ENCODE measurements at places on chromosomes 16 and 17.

- DNase-seq: no peak
Observed at GRCh38 chr16:11183035-11183812, 72.8 kb downstream of the SOCS1 start.

DNA sequence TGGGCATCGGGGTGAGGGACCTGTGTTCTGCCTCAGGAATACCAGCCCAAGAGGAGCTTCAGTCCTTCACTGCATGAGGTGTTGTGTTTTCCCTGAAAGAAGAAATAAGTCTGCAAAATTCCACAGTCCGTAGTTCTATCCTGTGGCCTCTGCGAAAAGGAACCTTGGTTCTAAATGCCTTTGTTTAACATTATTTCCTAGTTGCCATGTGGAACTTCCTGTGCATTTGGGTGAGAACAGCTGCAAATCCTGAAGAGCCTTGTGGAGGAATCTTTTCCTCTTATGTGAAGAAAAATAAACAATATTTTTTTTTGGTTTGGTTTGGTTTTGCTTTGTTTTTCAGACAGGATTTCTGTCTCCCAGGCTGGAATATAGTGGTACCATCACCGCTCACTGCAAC, 9.8 kb downstream of the PSKH1 start:
- no peak for DNase-seq

- DNase-seq: no peak
Observed at GRCh38 chr16:84786605-84787262, 33.1 kb upstream of the CRISPLD2 start.

GRCh38 chr17:59688496-59688895, 18.7 kb downstream of the PTRH2 start:
- no peak for DNase-seq

GRCh38 chr16:70602831-70603230, 43.5 kb upstream of the IL34 start:
- DNase-seq: no peak

GRCh38 chr17:17387498-17388362, 84.6 kb downstream of the NT5M start:
- DNase-seq: no peak

DNA sequence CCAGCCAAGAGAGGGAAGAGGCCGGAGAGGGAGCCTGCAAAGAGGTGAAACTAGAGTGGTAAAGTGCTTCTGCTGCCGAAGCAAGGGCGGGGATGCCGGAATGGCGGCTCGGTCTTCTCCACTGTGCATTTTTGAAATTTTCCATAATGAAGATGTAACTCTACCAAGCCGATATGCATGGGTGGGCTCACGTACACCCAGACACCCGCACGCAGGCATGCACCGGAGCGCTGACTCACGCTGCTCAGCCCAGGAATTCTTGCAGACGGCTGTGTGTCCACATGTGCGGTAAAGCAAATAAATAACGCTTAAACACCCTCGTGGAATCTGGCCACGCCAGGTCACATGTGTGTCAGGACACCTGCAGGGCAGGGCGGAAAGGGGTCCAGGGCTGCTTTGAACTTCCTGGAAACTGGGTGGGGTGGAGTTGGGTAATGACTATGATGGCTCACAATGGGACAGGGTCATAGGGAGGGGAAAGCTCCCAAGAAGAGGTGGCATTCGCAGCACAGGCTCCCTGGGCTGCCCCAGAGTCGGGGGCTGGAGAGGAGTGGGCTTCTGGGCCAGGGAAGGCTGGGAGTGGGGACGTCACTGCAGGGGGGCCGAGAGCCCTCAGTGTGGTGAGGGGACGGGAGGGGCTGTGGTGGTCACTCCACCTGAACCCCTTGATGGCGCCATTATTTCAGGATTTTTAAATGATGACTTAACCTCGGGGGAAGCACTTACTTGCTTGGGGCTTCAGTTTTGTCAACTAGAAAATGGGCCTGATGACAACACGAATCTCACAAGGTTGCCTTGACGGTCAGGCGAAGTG, 265.5 kb downstream of the PARN start:
- no peak for DNase-seq

GRCh38 chr17:48293319-48294019, 136.5 kb downstream of the SKAP1 start:
- DNase-seq: no peak

DNA sequence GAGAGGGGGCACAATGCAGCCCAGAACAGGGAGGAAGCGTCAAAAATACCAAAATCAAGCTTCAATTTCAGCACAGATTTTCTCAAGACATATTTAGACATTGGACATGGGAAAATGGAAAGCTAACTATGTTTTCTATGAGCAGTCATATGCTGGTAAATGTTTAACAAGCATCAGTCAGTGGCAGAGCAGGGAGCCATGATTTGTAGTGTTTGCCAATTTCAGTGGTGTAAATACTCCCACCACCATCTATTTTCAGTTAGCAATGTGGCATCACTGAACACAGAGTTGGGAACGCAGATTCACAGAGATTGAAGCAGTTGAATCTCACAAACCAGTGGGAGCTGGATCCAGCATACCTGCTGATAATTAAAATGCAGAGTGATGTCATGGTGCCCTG, 24.6 kb upstream of the MYOCD start:
- DNase-seq: no peak

DNA sequence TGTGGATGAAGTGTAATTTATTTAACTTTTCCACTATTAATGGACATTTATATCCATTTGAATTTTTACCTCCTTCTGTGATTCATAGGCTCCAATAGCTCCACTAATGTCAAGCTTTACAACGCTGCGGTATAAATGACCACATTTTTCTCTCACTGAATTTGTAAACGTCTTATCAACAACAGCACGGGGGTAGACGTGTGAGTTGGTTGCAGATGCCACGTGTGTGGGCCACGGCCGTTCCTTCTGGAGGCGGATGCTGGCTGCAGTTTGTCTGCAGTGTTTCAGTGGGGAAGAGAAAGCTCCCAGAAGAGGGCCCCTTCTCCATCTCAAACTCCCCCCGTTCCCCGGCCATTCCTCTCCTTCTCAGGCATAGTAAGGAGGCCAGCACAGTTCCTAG, 68.2 kb upstream of the XYLT1 start:
- no peak for DNase-seq

DNA sequence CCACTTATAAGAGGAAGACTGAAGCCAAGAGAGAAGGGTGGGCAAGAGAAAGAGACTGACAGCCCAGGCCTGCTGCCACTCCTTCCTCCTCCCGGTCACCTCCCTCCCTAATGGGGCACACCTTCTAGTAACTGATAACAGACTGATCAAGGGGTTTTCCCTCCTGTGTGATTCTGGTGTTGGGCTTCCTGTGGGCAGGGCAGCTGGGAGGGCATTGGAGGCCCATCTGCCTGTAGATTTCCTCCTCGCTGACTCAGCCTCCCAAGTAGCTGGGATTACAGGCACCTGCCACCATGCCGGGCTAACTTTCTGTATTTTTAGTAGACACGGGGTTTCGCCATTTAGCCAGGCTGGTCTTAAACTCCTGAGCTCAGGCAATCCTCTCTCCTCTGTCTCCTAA, 16.2 kb downstream of the CA4 start:
- peak; percentile 52 for DNase-seq

DNA sequence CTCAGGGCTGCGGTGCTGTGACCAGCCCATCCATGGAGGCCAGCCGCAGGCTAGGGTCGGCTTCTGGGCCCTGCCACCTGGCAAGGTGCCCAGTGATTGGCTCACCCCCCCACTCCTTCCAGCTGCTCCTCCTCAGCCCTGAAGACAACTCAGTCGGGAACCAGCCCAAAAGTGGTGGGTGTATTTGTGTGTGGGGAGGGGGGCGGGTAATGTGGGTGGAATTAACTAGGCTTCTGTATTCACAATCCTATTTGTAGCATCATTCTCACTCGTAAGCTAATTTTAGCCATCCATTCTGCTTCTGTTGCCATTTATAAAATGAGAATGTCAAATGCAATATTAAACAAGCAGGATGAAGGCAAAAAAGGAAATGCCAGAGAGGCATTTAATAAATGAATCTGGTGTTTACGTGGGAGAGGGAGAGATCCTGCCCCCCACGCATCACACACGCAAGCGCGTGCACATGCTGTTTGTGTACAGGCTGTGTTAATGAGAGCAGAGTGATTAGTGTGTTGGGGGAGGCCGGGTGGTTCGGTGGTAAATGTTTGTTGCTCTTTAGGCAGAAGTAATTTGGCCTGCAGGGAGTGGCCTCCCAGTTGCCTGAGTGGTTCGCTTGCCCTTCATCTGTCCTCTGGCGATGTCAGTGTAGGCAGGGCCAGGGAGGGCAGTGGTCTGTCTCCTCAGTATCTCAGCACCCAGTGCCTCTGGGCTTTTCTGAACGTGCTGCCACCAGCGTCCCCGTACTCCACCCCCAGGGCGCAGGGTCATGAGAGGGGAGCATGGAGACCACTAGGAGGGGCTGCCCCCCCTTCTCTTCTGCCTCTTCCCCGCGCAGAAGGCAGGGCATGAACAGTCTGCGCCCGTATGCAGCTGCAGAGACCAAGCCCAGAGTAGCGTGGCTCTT, 140.1 kb downstream of the CCDC182 start:
- DNase-seq: no peak

DNA sequence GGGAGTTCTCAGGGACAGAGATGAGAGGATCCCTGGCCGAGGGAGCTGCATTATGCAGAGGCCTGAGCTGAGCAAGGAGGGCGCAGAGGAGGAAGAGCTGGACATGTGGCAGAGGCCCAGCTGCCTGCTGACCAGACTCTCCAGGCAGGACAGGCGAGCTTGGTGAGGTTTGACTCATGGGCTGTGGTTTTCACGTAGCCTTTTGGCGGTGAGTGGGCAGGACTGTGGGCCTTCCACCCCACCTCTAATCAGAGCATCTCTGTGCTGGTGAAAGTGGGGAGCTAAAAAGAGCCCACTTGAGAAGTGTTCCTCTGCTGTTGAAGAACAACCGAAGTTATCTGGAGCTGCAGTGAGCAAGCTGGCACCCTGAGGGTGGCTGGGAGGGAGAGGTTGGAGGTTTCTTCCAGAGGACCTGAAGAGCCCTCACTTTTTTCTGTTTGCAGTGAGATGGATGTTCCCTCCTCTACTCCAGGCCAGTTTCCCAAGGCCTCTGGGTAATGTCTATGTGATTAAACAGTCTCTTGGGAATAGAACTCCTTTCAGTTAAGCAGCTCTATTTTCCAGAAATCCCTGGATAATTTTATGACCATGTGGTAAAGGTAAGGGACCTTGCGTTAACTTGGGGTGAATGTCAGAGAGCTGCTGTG, 11.9 kb downstream of the EPN2 start:
- no peak for DNase-seq

GRCh38 chr17:71938340-71939010, 182.3 kb upstream of the SOX9 start:
- DNase-seq: no peak

GRCh38 chr16:53695070-53695469, 8.6 kb downstream of the RPGRIP1L start:
- no peak for DNase-seq

- no peak for DNase-seq
Observed at GRCh38 chr16:13923703-13924298, 3.8 kb downstream of the ERCC4 start.

- no peak for DNase-seq
Observed at GRCh38 chr17:75115555-75115954, 5.8 kb downstream of the ARMC7 start.

- no peak for DNase-seq
Observed at GRCh38 chr17:70988622-70989021, 819.3 kb downstream of the KCNJ2 start.

- no peak for DNase-seq
Observed at GRCh38 chr17:29089601-29090044, 46.7 kb downstream of the PIPOX start.

- no peak for DNase-seq
Observed at GRCh38 chr17:2215616-2216364, 87.8 kb downstream of the SMG6 start.

- no peak for DNase-seq
Observed at GRCh38 chr17:72407336-72407909, 286.6 kb downstream of the SOX9 start.

DNA sequence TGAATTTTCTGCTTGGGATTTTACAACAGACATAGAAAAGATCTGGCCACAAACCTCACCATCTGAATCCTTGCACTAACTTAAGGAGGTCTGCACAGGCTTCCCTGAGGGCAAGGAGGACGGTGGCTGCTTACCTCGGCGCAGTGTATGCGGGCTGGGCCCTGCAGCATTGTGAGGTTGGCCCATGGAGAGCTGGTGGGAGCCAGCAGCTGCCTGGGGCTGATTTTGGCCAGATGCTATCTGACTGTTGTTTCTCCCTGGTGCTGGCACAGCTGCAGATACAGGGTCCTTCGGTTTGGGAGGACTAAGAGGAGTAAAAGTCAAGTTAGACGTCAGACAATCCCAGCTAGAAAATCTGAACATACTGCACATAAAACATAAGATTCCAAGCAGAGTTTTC, 79.8 kb downstream of the ARHGAP17 start:
- no peak for DNase-seq

DNA sequence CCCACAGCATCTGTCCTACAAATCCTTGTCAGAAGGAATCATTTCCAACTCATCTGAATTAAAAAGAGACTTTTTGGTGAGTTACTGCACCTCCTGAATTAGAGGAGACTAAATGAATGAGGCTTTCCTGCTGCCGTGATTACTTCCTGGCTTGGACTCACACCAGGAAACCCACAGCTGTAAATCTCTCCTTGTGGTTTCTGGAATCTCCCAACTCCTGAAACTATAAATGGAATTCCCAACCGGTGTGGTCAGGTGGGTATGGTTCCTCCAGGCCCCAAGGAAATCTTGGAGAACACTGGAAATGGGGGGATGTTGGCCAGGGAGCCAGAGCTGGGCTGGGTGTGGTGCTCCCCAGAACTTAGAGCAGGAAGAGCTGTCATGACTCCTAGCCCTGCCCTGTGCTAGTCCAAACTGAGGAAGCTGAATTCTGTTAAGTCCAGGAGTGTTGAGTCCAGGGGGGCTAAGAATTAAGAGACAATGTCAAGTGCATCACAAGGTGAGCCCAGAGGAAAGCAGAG, 216.4 kb downstream of the GSG1L start:
- DNase-seq: no peak

GRCh38 chr17:27446569-27447301, 9.5 kb upstream of the KSR1 start:
- DNase-seq: no peak

DNA sequence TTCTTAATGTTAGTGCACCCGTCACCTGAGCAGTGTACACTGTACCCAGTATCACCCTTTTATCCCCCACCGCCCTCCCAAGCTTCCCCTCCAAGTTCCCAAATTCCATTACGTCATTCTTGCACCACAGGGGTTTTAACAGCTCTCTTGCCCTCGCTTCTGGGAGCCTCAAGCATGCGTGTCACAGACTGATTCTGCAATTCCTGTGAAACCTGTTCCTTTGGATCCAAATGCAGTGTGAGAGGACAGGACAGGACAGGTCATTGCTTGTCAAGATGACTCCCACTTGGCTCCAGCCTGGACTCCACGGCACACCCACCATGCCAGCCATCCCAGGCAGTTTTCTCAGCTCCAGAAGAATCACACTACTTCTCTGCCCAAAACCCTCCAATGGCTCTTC, 44.1 kb downstream of the CYB5D2 start:
- no peak for DNase-seq
